ENCODE measurements at places on chromosomes 7 and 10.
A peak's percentile ranks its signal among the peaks of the same experiment; 100 is the strongest.

GRCh38 chr7:106535234-106535932 lies 125.6 kb downstream of the CCDC71L start:
- DNase-seq: peak; percentile 73

DNA sequence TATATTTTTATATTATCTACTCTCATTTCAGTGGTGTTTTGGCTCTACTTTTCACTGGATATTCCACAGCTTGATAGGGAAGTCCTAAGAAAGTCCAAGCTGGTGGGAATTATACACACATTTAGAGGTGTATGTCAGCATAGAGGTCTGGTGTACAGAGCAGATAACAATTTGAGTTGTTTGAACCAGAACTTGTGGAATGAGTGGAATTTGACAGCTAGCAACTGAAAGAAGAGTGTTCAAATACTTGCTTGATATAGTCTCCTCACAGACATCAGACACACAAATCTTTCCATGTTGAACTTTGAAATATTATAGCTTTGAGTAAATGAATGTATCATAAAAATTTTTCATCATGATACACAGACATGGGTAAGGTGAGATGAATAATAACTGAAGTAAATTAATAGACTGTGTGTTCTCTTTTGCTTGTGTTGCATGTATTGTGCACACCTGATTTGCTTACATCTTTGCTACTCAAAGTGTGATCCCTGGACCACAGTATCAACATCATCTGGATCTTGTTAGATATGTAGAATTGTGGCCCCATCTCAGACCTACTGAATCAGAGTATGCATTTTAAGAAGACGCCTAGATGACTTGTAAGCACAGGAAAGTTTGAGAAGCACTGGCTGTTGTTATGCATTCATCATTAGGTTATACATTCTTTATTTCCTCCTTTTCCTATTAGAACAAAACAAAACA lies 91.5 kb downstream of the ABCA13 start:
- DNase-seq: no peak

GRCh38 chr10:75694790-75695189 lies 263.4 kb downstream of the LRMDA start:
- peak; percentile 2 for DNase-seq

DNA sequence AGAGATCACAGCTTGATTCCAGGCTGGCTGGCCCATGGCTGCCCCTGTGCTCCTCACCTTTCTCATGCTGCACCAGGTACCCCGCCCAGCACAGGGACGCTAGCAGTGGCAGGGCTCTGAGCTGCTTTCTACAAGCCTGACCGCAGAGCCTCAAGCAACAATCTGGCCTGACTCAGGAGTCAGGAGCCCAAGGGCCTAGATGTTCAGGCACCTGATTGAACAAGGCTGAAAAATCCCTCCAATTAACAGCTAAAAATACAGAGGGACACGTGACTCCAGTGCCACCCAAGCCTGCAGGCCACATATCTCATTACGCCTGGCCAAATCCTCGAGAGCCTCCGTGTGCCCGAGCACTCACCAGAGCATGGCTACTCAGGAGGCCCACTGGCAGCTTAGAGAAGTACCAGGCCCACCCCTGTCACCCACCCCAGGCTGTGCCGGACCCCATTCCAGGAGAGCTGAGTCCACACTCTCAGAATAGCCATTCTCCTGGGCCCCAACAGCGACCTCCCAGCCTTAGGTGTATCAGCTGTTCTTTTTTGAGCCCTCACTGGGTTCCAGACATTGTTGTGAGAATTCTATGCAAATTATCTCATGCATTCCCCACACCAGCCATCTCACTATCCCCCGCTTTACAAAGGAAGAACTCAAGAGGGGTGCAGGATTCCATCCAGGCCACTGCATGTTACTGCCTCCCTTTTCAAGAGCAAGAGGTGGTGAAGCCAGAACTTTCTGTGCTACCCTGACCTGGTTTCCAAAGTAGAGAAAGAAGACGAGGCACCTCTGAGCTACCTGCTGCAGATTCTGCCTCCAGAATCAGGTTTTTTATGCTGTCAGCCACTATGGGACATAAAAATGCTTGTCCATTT lies 98.3 kb downstream of the COL13A1 start:
- DNase-seq: no peak

Data from GM23248 (cell line).